ENCODE measurements at places on chromosomes 1 and 21. TPM values are rescaled to one million over a fixed set of nuclear protein-coding genes. Genes with fewer than 3 reads are reported as not detected.

HMCN1 gene
- polyA plus RNA-seq: 47.9 TPM

LEFTY1 gene
- polyA plus RNA-seq: 3.9 TPM

PDE9A gene
- polyA plus RNA-seq: 39.2 TPM

RGS2 gene
- polyA plus RNA-seq: 31.6 TPM

JAM2 gene
- polyA plus RNA-seq: 15.9 TPM

TTLL7 gene
- 4.4 TPM for polyA plus RNA-seq

CYP4A22 gene
- 0.53 TPM for polyA plus RNA-seq

CHIA gene
- polyA plus RNA-seq: not detected

HSD3B2 gene
- 1.6 TPM for polyA plus RNA-seq

EXO1 gene
- polyA plus RNA-seq: 11.2 TPM

C1orf87 gene
- not detected for polyA plus RNA-seq

FAM89A gene
- polyA plus RNA-seq: 19.4 TPM

RNU1-2 gene
- not detected for polyA plus RNA-seq

ERG gene
- 23.7 TPM for polyA plus RNA-seq

SLC45A3 gene
- polyA plus RNA-seq: 10.5 TPM

PTPN7 gene
- 0.81 TPM for polyA plus RNA-seq

IRF6 gene
- polyA plus RNA-seq: 16.4 TPM

OR2L13 gene
- not detected for polyA plus RNA-seq

GFI1 gene
- polyA plus RNA-seq: 0.30 TPM

PADI4 gene
- 0.67 TPM for polyA plus RNA-seq

ZNF648 gene
- 1.9 TPM for polyA plus RNA-seq

KIF14 gene
- polyA plus RNA-seq: 7.1 TPM

SLC35D1 gene
- polyA plus RNA-seq: 15.8 TPM

RNPC3 gene
- polyA plus RNA-seq: 94.4 TPM

KCNK2 gene
- polyA plus RNA-seq: 2.1 TPM

BTBD8 gene
- 3.2 TPM for polyA plus RNA-seq

PLD5 gene
- 1.6 TPM for polyA plus RNA-seq

TRIM58 gene
- polyA plus RNA-seq: 1.4 TPM

OLIG2 gene
- polyA plus RNA-seq: not detected

LRRC7 gene
- 13.5 TPM for polyA plus RNA-seq

LEFTY2 gene
- 2.4 TPM for polyA plus RNA-seq

TMEM240 gene
- 9.7 TPM for polyA plus RNA-seq

NES gene
- polyA plus RNA-seq: 149 TPM

SRRM1 gene
- 123 TPM for polyA plus RNA-seq

MCOLN3 gene
- polyA plus RNA-seq: 16.2 TPM

ANGPTL3 gene
- 9.7 TPM for polyA plus RNA-seq

GUCA2B gene
- polyA plus RNA-seq: not detected

SLAMF1 gene
- 0.07 TPM for polyA plus RNA-seq

PLA2G4A gene
- 14.0 TPM for polyA plus RNA-seq

TMEM200B gene
- polyA plus RNA-seq: 17.0 TPM

TPTE gene
- polyA plus RNA-seq: not detected

C4BPB gene
- 0.60 TPM for polyA plus RNA-seq

CD53 gene
- polyA plus RNA-seq: 5.5 TPM

BECN2 gene
- polyA plus RNA-seq: not detected

CRYBG2 gene
- not detected for polyA plus RNA-seq

KRTAP10-1 gene
- not detected for polyA plus RNA-seq

MTR gene
- polyA plus RNA-seq: 38.1 TPM

BEST4 gene
- polyA plus RNA-seq: 0.50 TPM

ITGB2 gene
- polyA plus RNA-seq: 10.8 TPM

Measured in left renal pelvis (tissue), 4 donors.